ENCODE measurements at places on chromosomes 4 and X. TPM values are rescaled to one million over a fixed set of nuclear protein-coding genes. Genes with fewer than 3 reads are reported as not detected.

The KLHL15 gene
- total RNA-seq: 11.3 TPM

The SHOX gene
- total RNA-seq: not detected

The PRR32 gene
- total RNA-seq: not detected

The GUCY1B1 gene
- 3.2 TPM for total RNA-seq

The XAGE1A gene
- not detected for total RNA-seq

GRCh38 chrX:31796624-31797023, 724.8 kb upstream of the FTHL17 start:
- DNase-seq: no peak

- no peak for DNase-seq
Measured at GRCh38 chrX:20639115-20639514, 372.4 kb upstream of the RPS6KA3 start.

DNA sequence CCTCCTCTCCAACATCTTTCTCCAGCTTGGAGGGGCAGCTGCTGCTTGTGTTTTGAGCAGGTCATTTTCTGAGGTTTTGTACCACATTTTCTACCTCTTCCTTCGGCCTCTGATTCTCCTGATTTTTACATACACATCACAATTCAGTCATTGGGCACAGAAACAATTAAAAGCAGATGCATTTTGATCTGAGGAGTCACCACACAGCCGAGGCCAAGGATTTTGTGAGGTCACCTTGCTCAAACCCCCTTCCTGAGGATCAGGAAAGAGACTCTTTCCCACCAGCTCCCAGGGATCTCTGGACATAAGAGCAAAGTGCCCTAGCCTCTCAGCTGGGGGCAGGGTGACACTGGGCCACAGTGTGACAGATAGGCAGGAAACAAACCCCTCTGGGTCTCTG, 5.4 kb upstream of the FATE1 start:
- DNase-seq: no peak

GRCh38 chr4:188839704-188840103, 700.5 kb downstream of the TRIML1 start:
- no peak for DNase-seq

- DNase-seq: no peak
Measured at GRCh38 chrX:68185161-68185560, 248.1 kb downstream of the OPHN1 start.
